ENCODE measurements at places on chromosomes 12 and 14. TPM values are rescaled to one million over a fixed set of nuclear protein-coding genes. Genes with fewer than 3 reads are reported as not detected.

DNA sequence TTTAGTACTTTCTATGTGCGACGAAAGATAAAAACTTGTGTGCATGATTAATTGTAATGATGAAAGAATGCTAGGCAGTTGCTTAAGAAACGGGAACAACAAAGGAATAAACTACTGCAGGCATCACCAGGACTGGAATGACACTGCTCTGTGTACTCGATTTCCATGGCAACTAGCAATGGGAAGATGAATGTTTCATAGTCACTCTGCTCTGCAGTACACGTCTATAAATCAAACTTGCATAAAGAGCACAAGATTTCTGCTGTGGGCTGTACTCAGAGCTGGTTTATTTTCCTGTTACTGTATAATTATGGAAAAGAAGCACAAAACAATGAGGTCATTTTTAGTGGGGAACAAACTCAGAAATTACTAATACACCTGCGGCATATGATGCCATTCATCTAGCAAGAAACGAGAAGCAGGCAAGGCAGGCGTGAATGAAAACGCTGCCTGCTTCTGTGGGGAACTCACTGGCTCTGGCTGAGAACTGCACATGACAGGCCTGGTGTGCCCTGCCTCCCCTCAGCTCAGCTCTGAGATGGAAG, 41.8 kb downstream of the EFCAB11 start:
- no peak for DNase-seq
- H3K4me1 ChIP-seq, result peaks cover 9% of the 10 kb centered on the region
- H3K4me3 ChIP-seq, result no peak overlapping the region
- H3K36me3 ChIP-seq, result no peaks in the 10 kb centered on the region

DNA sequence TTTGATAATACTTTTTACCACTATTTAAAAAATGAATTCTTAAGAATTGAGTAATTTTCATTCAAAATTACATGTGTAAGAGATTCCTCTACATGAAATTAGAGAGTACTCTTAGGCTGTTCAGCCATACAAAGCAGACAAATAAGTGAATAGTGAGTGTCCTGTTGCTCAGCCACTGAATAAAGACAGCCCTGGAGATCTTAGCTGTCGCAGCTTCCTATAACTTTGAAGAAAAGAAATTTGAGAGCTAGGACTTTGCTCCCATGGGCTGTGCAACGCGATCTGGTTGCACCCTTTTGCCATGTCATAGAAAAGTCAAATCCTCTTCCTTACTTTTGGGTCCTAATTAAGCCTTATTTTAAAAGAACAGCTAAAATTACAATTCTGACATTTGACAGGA, 40.9 kb upstream of the LRIG3 start:
- H3K27me3 ChIP-seq, result no peaks in the 10 kb centered on the region
- no peak overlapping the region for H3K4me3 ChIP-seq
- H3K4me1 ChIP-seq, result peaks cover 28% of the 10 kb centered on the region
- no peaks in the 10 kb centered on the region for H3K36me3 ChIP-seq
- DNase-seq, result peak; percentile 20
- H3K27ac ChIP-seq, result no peak overlapping the region

GRCh38 chr14:68487805-68488590, 304.9 kb downstream of the ZFP36L1 start:
- peak; percentile 51 for DNase-seq
- H3K36me3 ChIP-seq, result no peaks in the 10 kb centered on the region
- no peaks in the 10 kb centered on the region for H3K27me3 ChIP-seq
- no peak overlapping the region for H3K4me3 ChIP-seq
- H3K4me1 ChIP-seq, result peaks cover 26% of the 10 kb centered on the region

DNA sequence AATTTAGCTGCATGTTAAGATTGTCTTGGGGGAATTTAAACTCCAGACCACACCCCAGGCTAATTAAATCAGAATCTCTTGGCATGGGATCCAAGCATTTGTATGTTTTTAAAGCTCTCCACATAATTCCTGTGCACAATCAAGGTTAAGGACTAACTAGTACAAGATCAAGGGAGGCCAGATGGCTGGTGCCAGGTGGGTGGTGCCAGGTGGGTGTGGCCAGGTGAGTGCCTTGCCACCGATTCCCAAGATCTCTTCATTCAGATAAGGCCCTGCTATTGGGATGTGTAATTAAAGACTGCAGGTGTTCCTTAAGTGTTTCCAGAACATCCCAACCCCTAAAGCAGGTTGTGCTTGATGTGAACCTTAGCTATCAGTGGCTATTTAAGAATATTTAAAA, 75.1 kb downstream of the NRXN3 start:
- H3K36me3 ChIP-seq, result no peaks in the 10 kb centered on the region
- H3K4me3 ChIP-seq, result no peak overlapping the region
- DNase-seq, result no peak
- H3K27ac ChIP-seq, result no peak overlapping the region
- H3K27me3 ChIP-seq, result peaks cover 7% of the 10 kb centered on the region

DNA sequence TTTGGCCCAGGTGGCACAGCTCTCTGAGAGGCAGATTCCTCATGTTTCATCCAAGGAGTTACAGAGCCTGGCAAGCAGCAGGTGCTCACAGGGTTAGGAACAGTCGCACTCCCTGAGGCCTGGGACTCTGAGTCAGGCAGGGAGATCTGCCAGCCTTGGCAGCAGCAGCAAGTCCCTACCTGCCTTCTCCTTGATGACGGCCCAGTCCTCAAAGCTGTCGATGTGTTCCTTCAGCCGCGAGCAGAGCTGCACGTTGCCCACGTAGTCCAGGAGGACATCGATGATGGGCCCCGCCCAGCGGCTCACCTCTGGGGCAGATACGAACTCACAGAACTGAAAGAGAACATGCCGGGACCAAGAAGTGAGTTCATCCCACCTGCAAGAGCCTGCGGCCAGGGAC, 10.4 kb downstream of the FAM181A start:
- H3K4me1 ChIP-seq, result peaks cover 5% of the 10 kb centered on the region
- no peaks in the 10 kb centered on the region for H3K36me3 ChIP-seq
- H3K27ac ChIP-seq, result no peak overlapping the region

CHGA gene
- 0.77 TPM for total RNA-seq

AQP2 gene
- total RNA-seq, result not detected

GLIPR1L2 gene
- 0.31 TPM for total RNA-seq
